Bronchus fibroblast of lung (primary cell): ENCODE measurements at places on chromosomes 16 and 17. TPM values are rescaled to one million over a fixed set of nuclear protein-coding genes. Genes with fewer than 3 reads are reported as not detected.

Gene NEUROD2
- total RNA-seq, result not detected in 2 replicates

Gene SMIM36
- total RNA-seq, result not detected in 2 replicates

Gene CCT6B
- total RNA-seq, result 0.15 and 0.17 TPM in 2 replicates

Gene CYLD
- total RNA-seq, result 8.5 and 9.8 TPM in 2 replicates

Gene TBC1D3I
- under 0.01 TPM in 1 of 2 replicates, not detected in the other for total RNA-seq

Gene SMIM5
- not detected in 2 replicates for total RNA-seq

Gene LGALS9B
- total RNA-seq, result not detected in 2 replicates

Gene ITGAX
- total RNA-seq, result under 0.01 TPM in 1 of 2 replicates, not detected in the other

Gene RHBDF1
- total RNA-seq, result 28.2 and 34.0 TPM in 2 replicates
